ENCODE measurements at places on chromosomes 4 and X.

- no peak for DNase-seq
Observed at GRCh38 chr4:4541040-4541631, 712 bp downstream of the STX18 start.

DNA sequence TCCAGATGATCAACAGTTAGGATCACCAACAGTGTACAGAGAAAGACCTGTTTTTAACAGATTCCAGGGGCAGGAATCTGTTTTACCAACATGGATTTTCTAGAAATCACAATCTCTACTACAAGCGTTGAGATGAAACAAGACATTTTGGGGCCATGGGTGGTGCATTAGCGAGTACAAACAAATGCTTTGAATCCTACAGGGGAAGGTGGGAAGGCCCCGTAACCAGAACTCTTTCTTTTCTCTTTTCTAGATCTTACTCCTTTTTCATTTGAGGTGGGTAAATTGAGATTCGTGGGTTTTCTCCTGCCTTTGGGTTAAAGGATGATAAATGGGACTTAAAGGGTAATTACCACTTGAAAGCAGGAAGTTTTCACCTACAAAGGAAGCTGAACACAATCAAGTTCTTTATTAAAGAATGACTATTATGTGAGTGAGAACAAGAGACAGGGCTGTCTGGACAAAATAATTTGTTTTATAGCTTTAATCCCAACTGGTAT is 189.9 kb upstream of the ANXA3 start:
- no peak for DNase-seq

GRCh38 chr4:107380836-107381438 is 339.1 kb downstream of the PAPSS1 start:
- no peak for DNase-seq

- DNase-seq: no peak
Observed at GRCh38 chr4:85210353-85210752, 243.9 kb upstream of the WDFY3 start.

GRCh38 chr4:185429660-185430059 is 3.9 kb upstream of the UFSP2 start:
- no peak for DNase-seq

DNA sequence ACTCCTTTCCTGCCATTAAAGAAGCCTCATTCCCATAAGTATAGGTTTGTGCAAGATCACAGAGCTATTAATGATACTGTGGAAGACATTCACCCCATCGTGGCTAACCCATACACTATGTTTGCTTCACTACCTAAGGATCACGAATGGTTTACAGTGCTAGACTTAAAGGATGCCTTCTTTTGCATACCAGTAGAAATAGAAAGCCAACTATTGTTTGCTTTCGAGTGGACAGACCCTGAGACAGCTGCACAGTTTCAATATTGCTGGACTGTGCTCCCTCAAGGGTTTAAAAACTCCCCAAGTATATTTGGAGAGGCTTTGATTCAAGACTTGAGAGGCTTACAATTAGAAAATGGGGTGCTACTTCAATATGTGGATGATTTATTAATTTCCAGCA is 16.0 kb upstream of the PAPSS1 start:
- no peak for DNase-seq

- no peak for DNase-seq
Observed at GRCh38 chrX:39563178-39563577, 534.6 kb downstream of the BCOR start.

GRCh38 chrX:13144927-13145655 is 100.7 kb upstream of the FAM9C start:
- no peak for DNase-seq

DNA sequence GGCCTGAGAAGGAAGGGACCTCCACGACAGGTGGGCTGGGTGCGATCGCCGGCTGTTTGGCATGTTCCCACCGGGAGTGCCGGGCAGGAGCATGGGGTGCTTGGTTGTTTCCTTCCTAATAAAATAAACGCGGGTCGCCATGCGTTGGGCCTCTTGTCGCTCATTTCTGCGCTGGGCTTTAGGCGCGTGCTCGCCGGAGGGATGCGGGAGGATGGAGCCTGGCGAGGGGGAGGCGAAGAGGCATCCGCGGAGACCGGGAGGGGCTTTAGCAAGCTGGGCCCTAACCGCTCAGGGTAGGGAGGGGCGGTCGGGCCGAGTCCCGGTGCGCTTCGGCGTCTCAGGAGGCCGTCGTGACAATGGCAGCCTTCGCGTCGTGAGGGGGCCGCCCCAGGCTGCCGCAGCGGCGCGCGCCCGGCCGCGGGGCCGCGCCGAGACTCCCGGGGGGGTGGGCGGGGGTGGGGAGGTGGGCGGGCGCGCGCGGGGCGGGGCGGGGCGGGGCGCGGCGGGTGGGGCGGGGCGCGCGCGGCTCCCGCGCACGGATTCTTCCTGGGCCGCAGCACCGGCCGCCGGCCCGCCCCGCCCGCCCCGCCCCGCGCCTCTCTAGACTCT is 476 bp upstream of the GDI1 start:
- DNase-seq: no peak

DNA sequence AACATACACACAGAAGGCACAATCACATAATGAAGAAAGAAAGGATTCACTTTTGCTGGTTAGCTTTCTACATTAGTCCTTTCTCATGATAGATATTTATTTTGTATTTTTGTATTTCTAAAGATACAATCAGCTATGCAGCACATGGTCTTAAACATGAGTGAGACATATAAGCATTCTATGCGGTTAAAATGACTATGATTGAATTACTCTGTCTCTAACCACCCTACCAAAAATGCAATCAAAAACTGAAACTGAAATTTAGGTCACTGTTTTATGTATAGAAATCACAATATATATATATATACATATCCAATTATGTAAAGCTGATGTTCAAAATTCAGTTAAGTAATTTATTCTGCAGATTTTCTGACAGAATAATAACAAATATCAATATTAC is 21.9 kb downstream of the CXXC4 start:
- DNase-seq: no peak

DNA sequence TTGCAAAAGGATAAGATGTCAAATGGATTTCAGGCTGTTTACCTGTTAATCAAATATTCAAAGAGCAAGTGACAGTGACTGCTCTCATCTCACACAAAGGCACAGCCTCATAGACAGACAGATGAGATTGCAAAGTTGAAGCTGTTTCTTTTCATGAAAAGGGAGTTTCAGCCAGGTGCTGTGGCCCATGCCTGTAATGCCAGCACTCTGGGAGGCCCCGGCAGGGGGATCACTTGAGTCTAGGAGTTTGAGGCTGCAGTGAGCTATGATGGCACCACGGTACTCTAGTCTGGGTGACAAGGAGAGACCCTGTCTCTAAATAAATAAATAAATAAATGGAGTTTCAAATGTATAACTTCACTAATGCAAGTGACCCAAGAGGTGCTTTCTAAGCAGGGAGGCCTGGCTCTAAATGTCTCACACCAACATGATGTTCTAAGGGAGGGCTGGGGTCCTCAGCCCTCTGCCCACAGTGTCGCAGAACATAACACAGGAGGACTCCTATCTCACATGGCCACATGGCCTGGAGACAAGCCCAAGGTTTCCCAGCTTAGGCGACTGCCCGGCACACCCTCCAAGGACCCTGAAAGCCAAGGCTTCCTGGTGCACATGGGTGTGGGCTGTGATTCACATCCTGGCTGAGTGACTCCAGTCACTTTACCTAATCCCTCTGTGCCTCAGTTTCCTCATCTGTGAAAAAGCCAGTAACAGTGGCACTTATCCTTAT is 26.8 kb downstream of the PPP2R2C start:
- DNase-seq: no peak
